CD14-positive monocyte (primary cell): ENCODE measurements at places on chromosomes 5 and 9. TPM values are rescaled to one million over a fixed set of nuclear protein-coding genes. Genes with fewer than 3 reads are reported as not detected.

Gene GRM6
- not detected in 2 replicates for polyA plus RNA-seq

Gene NSG2
- polyA plus RNA-seq = not detected

Gene SNAPC4
- 0.59 TPM for polyA plus RNA-seq

DNA sequence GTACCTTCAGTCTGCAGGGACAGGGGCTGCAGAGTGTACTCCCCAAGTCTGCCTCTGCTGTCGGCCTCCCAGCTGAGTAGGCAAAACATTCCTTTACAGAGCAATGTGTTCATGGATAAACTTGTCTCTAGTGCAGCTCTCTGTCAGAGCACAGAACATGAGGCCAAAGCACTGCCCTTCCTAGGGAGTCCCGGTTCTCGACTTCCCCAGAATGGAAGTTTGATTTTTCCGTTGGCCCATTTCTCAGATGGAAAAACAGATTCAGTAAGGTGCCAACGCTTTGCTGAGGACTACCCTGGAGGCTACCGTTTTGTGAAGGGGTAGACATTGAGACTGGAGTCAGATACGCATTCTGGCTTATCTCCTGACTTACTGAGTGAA is 422 bp upstream of the TRIM32 start:
- no peak for DNase-seq

GRCh38 chr5:57598756-57599155 is 116.1 kb upstream of the ACTBL2 start:
- no peak for DNase-seq

- DNase-seq = no peak
Measured at GRCh38 chr5:137147346-137147745, 351.8 kb downstream of the SPOCK1 start.

DNA sequence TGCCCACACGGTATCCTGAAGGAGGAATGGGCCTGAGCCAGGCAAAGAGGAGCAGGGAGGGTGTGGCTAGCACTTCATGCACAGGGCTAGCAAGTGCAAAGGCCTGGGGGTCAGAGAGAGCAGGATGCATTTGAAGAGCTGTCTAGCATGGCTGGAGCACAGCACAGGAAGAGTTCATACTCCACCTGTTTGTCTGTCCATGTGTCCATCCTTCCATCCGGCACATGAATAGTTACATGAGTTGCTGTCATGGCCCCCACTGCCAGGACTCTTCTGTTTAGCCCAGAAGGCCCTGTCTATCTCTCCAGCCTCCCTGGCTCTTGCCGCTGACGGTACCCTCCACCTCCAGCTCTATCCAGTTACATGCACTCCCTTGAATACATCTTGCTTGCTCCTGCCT is 17.1 kb downstream of the RGS3 start:
- no peak for DNase-seq

- peak; percentile 53 for DNase-seq
Measured at GRCh38 chr5:159198063-159199036, 11.0 kb downstream of the RNF145 start.

- no peak for DNase-seq
Measured at GRCh38 chr9:93252116-93252780, 68.3 kb downstream of the WNK2 start.

- peak; percentile 66 for DNase-seq
Measured at GRCh38 chr9:71604197-71605063, 163.9 kb downstream of the CEMIP2 start.

- no peak for DNase-seq
Measured at GRCh38 chr5:14440223-14440581, 141.4 kb upstream of the OTULINL start.

- no peak for DNase-seq
Measured at GRCh38 chr5:170746075-170746960, 37.2 kb upstream of the GABRP start.

DNA sequence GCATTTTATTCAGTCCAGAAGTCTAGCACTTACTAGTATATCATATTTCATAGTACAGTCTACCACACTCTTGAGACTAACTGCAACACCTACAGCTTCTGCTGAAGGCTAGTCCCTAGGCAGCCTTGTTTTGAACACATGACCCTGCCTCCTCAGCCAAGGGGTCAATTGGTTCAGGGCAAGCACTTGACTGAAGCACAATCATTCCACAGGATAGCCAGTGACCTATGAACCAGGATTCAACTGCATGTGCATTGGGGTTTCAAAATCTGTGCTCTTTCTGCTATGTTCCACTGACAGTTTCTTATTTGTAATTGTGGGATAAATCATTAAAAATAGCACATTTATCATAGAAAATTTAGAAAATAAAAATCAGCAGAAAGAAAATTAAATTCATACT is 186.8 kb downstream of the TMEM161B start:
- no peak for DNase-seq

- no peak for DNase-seq
Measured at GRCh38 chr9:3492214-3492613, 33.6 kb downstream of the RFX3 start.
